CD4-positive, alpha-beta T cell treated with Interleukin-4 for 4 hours (primary cell): ENCODE measurements at places on chromosomes 4 and X.

DNA sequence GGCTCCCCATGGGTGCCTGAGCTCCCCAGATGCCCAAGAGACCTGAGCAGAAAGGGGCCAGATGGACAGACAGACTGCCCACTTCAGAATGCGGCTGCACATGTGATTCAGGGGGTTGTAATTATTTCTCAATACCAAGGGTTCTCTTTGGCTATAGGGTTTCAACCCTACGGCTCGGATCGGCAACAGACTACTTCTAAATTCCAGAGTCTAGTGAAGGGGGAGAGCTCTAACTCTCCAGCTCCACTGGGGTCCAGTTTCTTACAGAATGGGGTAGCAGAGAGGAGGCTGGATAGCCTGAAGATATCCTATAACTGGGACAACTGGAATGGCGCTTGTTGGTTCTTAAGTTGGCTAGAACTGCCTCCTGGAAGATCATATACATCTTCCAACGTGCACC, 136.3 kb downstream of the MGST2 start:
- no peak for DNase-seq

- no peak for DNase-seq
These were observed 327.2 kb upstream of the CNKSR2 start for GRCh38 chrX:21047034-21047455.

DNA sequence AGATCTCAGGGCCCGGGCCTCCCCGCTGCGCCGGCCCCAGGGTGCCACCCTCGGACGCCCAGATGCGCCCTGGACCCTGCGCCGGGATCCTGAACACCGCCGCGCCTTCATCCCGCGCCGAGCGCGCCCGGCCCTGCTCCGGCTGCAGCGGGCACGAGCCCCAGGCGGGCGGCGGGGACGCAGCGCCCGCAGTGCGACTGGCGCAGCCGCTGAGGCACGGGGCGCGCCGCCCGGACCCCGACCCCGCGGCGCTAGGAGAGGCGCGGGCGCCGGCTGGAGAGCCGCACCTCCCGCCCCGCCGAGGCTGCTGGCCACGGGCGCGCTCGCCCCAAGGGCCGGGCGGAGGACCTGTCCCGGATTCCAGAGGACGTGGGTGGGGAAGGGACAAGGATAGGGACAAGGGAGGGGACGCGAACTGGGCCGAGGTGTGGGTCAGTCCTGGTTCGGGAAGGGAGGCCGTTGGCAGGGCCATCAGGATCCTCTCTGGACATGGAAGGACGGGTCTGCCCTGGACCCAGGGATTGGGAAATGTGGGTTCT, 1.1 kb downstream of the ZFYVE28 start:
- no peak for DNase-seq

DNA sequence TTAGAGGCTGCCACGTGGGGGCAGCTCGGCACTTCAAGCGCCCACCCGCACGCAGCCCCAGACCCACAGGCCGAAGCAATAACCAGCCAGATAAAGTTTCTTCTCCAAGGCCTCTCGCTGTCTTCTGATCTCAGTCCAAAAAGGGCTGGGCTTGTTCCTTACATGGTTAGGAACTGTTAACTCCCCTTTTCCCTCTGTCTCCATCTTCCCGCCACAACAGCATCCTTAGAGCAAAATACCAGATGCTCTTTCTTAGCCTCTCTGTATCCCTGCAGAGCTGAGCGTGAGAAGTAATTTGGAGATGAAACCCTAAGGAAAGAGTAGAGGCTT, 23.4 kb upstream of the KIAA1210 start:
- no peak for DNase-seq

GRCh38 chr4:185793716-185794115, 18.3 kb downstream of the SORBS2 start:
- DNase-seq, result no peak

GRCh38 chr4:37561803-37562207, 124.4 kb downstream of the RELL1 start:
- no peak for DNase-seq

DNA sequence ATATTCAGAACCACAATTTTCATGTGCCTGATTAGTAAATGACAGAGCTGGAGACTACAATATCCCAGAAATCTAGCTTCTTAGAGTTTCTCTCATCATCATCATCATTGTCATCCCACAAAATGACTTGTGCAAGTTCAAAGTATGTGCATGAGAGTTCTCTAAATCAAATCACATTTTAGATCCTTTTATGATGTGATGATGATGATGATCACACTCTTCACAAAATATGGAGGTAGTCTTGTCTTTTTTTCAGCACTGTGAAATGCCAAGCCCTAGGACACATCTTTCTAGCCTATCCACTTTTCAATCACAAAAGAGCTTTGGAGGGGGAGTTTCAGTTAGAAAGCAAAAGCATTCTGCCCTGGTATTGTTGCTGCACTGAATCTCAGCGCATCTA, 7.4 kb downstream of the MBNL3 start:
- no peak for DNase-seq

DNA sequence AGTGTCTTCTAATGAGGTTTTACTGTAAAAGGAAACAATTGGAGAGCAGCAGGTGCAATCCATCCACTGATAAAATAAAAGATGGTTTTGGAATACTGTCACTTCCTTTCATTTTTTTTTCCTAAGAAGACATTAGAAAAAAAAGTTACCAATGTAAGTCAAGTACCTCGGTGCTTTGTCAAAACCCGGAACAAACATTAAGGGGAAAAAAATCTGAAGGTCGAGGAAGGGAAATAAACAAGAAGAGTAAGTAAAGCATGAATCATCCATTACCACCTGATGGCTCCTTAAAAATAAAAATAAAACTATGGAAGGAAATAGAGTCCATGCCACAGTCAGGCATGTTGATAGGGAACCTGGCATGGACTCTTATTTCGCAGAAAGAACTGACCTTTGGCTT, 15.3 kb upstream of the XPNPEP2 start:
- no peak for DNase-seq

GRCh38 chr4:147019091-147019490, 73.4 kb upstream of the TTC29 start:
- peak; percentile 34 for DNase-seq

GRCh38 chrX:56797574-56798338, 68.7 kb downstream of the NBDY start:
- no peak for DNase-seq

- DNase-seq, result no peak
These were observed 1.4 kb upstream of the STS start for GRCh38 chrX:7146020-7146702.

GRCh38 chrX:8404471-8404870, 60.2 kb upstream of the VCX3B start:
- no peak for DNase-seq

- DNase-seq, result no peak
These were observed 212.0 kb upstream of the AFF2 start for GRCh38 chrX:148288451-148288850.

DNA sequence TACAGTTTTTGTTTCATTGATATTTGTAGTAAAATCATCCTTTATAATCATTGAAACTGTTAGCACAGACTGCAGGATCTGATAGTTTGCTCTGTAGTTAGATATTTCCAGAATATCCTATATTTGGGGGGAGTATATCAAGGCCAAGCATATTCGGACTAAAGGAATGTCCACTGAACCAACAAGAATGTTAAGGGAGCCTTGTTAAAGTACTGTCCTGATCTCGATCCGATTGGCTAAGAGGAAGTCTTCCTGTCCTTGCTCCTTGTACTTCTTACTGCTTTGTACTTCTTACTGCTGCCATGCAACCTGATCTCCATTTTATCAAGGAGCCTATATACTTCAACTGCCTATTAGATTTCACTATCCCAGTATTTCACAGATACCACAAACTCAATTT, 449.3 kb downstream of the RPA4 start:
- no peak for DNase-seq

GRCh38 chrX:73683236-73683859, 120.4 kb downstream of the CHIC1 start:
- DNase-seq, result no peak

DNA sequence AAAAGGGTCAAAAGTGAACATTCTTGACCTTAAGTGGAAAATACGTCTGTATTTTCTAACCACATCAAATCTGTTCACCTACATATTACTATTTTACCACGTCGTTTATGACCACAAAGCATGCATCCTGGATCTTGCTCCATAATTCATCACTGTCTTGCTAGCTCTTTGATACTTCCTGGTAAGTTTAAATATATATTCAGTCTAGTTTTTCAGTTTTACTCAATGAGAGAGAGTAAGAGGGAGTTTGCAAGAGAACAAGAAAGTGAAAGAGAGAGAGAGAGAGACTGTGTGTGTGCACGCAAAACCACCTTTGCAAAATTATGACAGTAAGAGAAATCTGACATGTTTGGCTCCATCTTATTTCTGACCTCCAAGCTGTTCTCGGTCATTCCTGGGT, 173.7 kb upstream of the GALNTL6 start:
- DNase-seq, result no peak

DNA sequence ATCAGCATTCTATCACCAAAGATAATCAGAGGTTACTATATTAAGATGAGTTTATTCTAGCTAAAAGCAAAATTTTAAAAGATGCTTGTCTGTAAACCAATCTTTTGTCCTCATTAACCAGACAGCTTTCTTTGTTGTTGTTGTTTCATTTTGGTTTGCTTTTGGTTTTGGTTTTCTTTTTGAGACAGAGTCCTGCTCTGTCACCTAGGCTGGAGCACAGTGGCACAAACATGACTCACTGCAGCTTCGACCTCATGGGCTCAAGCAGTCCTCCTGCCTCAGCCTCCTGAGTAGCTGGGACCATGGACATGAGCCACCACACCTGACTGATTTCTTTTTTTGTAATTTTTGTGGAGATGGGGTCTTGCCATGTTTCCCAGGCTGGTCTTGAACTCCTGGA, 102.9 kb downstream of the COX18 start:
- DNase-seq, result no peak

- DNase-seq, result no peak
These were observed 89.7 kb downstream of the ITIH6 start for GRCh38 chrX:54708404-54708803.
